M059J (cell line): ENCODE measurements at places on chromosomes 2 and 18.

GRCh38 chr2:157771234-157771633 is 104.9 kb downstream of the ACVR1 start:
- no peak for DNase-seq

GRCh38 chr2:42810971-42811811 is 18.8 kb upstream of the HAAO start:
- peak; percentile 41 for DNase-seq

DNA sequence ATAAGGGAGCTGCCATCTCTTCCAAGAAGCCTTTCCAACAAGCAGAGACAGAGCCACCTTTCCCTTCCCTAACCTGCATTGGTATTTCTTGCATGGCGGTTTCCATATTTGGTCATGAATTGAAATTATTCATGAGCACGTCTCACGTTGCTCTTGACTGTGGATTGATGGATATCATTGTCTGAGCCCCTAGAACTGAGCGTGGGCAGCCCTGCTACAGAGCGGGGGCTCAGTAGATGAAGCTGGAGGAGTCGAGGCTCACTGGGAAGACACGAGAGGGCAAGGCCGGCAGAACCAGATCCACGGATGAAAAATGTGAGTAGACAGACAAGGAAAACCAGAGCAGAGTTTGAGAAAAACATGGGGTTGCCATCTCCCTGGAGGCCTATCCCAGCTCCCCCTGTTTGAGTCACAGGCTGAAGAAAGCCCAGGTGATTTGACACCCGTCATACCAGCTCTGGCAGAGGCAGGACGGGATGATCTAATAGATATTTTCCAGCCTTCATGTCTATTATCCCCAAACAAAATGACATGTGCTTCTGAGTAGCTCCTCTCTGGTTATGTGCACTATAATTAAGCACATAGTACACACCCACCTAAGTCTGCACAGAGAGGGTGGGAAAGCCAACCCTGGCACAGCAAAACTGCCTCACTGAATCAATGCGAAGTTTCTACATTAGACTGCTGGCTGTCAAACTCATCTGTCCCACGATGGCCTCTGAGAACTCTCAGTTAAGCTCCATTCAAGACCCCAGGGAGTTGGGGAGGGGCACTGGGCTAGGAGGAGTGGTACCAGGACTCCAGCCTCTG is 363.5 kb upstream of the KLHL29 start:
- no peak for DNase-seq

DNA sequence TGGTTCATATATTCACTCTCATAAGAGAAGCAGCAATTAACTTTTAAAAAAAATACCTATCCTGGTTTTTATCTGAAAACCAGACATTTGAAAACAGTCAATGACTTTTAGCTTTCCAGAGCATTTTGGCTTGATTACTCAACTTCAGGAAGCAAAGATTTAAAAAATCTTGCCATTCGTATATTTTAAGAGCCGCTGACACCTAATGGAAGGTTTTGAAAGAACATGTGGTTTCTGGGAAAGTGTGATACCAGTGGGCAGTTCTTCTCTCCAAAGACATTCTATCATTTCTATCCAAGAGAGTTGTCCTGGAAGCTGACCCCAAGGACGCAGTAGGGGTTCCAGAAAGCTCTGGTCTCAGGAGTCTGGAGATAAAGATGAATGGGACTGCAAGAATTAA is 234.7 kb downstream of the TTC32 start:
- peak; percentile 57 for DNase-seq

DNA sequence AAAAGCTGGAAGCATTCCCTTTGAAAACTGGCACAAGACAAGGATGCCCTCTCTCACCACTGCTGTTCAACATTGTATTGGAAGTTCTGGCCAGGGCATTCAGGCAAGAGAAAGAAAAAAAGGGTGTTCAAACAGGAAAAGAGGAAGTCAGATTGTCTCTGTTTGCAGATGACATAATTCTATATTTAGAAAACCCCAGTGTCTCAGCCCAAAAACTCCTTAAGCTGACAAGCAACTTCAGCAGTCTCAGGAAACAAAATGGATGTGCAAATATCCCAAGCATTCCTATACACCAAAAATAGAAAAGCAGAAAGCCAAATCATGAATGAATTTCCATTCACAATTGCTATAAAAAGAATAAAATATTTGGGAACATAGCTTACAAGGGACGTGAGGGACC is 11.1 kb downstream of the SLC8A1 start:
- no peak for DNase-seq

GRCh38 chr2:55519938-55520885 is 694 bp downstream of the CFAP36 start:
- DNase-seq = peak; percentile 49

DNA sequence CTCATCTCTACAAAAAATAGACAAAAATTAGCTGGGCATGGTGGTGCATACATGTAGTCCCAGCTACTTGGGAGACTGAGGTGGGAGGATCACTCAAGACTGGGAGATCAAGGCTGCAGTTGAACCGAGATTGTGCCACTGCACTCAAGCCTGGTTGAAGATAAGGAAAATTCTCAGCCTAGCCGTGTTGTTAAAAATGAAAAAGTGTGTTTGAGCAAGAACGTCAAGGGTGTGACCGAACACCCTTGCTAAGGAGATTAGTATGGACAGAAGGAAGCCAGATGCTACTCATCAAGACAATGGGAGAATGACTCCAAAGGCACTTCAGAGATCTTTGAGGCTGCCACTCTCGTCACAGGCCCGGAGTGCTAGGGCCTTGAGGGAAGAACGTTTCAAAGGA is 70.0 kb upstream of the NDUFV2 start:
- no peak for DNase-seq

GRCh38 chr2:31380243-31380642 is 34.3 kb downstream of the XDH start:
- no peak for DNase-seq

GRCh38 chr2:195531754-195532153 is 125.3 kb upstream of the SLC39A10 start:
- DNase-seq = peak; percentile 40

- no peak for DNase-seq
Measured at GRCh38 chr2:109080109-109080508, 48.9 kb upstream of the SH3RF3 start.

- DNase-seq = peak; percentile 23
Measured at GRCh38 chr2:121635371-121635770, 13.9 kb downstream of the CLASP1 start.

DNA sequence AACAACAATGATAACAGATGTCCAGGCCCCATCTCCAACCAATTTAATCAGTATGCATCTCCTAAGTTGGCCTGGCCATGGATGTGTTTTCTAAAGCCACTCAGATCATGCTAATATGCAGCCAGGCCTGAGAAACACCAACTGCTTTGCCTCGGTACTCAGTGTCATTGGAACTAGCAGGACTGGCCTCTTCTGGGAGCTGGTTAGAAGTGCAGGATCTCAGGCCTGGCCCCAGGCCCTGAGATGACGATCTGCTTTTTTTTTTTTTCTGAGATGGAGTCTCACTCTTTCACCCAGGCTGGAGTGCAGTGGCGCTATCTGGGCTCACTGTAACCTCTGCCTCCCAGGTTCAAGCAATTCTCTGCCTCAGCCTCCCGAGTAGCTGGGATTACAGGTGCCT is 69.1 kb downstream of the IRS1 start:
- peak; percentile 35 for DNase-seq

DNA sequence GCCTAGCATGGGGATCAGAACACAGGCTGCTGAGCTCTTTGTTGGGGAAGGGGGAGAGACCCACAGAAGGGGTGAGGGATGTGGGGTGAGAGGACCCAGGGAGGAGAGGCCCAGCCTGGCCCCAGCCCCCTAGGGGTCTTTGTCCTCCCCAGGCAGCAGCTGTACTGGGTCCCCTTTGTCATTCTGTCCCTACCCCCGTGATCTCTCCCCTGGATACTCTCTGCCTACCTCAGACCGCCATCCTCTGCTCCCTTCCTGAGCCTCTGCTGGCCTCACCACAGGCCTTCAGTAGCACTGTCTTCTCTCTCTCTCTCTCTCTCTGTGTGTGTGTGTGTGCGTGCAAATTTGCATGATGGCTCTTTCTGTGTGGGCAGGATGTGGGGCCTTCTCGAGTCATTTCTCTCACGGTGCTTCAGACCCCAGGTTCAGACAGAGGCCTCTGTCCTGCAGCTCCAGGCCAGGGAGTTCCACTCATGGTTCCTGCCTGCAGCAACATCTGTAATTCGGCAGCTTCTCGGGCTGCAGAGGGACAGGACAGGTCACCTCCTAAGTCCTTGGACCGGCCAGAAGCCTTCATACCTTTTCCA is 1.4 kb downstream of the PSD4 start:
- no peak for DNase-seq

DNA sequence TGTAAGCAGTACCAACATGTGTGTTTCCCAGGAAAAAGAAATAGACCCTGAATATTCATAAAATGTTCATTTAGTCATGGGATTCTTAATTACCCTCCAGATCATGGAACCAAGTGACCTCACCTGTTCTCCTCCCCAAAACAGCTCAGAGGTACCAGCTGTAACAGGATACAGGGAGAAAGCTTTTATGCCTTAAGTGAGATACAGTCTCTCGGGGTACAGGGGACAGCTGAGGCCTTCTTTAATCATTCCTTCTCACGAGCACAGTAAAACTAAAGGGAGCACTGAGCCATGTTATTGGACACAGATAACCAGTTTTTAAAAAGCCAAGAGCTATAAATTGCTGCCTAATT is 16.6 kb downstream of the EPHA4 start:
- no peak for DNase-seq

GRCh38 chr2:103364177-103364576 is 602.3 kb downstream of the TMEM182 start:
- no peak for DNase-seq

GRCh38 chr2:128731994-128732650 is 413.5 kb upstream of the HS6ST1 start:
- no peak for DNase-seq

DNA sequence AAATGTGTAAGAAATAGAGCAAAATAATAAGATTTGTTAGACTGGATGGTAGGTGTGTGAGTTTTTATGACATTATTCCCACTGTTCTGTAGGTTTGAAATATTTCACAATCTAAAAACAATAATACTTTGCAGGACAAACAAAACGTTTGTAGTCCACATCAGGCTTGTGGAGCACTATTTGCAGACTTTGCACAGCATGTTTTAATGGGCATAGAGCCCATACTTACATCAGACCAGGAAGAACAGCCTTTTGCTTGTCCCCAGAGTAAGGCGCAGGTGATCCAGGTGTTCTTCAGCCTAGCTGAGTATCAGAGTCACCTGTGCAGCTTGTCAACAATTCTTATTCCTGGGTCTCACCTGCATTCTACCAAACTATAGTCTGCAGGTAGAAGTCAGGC is 9.1 kb upstream of the STK39 start:
- no peak for DNase-seq

DNA sequence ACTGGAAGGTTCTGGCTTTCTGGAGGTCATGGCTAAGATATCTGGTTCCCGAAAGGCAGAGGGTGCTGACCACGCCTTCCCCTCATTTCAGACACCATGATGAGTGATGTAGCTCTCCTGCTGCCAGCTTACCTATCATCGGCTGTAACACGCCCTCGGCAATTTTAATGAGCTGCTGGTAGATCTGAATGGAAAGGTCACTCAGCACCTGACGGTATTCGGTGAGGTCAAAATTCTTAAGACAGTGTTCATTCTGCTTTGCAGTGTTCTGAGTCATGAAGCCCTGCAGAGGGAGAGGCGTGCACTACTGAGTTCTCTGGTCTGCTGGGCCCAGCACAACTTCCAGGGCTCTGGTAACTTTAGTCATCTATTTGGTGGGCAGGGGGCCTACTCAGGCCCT is 25.7 kb upstream of the ACAA2 start:
- DNase-seq = peak; percentile 92

DNA sequence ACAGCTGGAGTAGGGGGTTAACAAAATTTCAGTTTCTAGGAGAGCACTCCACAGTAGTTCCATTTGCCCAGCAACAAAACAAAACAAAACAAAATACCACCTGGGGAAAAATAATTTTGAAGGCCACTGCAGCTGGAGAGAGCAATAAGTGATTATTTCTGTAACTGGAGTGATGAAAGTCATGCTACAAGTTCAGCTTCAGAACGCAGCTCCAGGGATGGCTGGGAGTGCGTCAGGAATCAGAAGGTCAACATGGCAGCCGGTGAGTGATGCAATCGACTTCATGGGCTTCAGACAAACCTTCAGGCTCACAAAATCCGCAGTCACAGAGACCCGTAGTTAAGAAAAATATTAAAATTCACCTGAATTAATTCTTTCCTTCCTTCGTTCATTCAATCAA is 41.0 kb downstream of the ABHD3 start:
- no peak for DNase-seq

DNA sequence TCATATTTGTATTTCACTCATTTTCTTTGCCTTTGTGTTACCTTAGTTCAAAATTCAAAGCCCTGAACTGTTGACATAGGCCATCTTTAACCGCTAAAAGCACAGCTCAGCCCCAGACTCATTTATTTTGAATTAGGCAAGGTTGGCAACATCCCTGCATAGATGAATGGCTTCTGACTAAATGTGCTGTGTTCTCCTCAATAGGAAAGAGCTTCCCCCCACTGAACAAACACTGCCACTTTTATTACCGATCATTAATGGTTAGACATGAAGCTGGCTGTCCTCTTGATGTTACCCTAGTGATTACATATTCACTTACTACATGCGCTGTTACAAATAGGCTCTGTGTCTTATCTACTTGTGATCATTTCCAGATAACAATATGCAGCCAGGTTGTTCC is 170.7 kb downstream of the ADCYAP1 start:
- no peak for DNase-seq

DNA sequence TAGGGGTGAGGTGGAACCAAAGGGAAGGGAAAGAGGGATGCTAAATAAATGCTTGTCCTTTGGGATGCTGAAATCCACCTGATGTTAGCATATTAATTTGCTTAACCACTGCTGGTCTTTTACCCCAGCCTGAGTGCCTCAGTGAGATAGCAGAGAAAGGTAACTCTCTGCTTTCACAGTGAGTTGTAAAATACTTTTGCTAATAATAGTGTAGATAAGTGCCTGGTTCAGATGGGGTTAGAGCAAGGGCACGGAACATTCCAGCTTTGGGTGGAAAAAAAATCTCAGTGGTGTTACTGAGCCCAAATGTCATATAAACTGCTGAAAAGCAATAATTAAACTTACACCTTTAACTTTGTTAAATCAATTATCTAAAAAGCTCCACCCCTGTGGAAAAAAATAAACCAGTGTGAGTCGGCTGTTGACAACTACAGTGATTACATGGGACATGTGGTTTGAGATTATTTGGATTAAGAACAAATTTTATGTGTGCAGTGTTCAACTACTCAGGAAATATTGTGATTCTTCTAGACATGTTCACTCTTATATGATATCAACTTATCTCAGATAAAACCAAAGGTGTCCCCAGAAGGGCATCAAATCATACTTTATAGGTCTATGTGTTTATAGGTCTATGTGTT is 21.1 kb upstream of the RND3 start:
- no peak for DNase-seq

GRCh38 chr2:147663153-147663961 is 181.5 kb upstream of the ACVR2A start:
- no peak for DNase-seq

DNA sequence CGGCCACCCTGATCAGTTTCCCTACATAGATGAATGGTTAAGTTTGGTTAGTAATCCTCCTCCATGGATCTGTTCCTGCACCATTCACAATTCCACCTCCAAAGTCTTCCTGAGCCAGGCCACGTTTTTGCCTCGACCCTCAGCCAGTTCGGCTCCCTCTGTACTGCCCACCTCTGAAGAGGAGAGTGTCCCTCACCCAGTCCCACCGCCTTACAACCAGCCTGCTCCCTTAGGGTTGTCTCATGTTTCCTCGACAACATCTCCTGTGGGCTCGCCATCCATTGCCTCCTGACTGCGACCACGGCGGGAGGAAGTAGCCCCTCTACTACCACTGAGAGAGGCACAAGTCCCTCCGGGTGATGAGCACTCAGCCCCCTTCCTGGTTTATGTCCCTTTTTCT is 338.0 kb upstream of the CNTNAP5 start:
- DNase-seq = no peak

GRCh38 chr18:62558015-62558663 is 35.3 kb downstream of the ZCCHC2 start:
- DNase-seq = no peak
